ENCODE measurements at places on chromosomes 4 and X. TPM values are rescaled to one million over a fixed set of nuclear protein-coding genes. Genes with fewer than 3 reads are reported as not detected.

Gene P2RY10
- 0.80 TPM for total RNA-seq

GRCh38 chrX:9534686-9535085, 69.8 kb downstream of the TBL1X start:
- no peak for DNase-seq

GRCh38 chr4:162943263-162943662, 223.4 kb downstream of the NAF1 start:
- no peak for DNase-seq

DNA sequence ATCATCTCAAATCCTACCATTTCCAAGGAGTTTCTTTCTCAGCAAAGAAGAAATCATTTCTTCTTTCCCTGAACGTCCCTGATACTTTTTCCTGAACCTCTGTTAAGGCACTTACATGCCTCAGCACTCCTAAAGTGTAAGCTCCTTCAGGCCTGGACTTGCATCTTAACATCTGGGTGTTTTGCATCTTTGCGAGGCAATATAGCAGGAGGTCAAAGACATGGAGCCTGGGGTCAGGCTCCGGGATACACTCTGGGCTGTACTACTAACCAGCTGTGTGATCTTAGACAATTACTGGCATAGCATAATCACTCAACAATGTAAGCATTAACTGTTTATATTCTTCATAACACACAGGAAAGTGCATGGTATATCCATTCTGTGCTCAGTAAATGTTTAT, 275.5 kb upstream of the BOD1L1 start:
- no peak for DNase-seq
